NCI-H2171 treated with DMSO at 0.1 percent for 48 hours (cell line): ENCODE measurements at places on chromosomes 2 and 18.

DNA sequence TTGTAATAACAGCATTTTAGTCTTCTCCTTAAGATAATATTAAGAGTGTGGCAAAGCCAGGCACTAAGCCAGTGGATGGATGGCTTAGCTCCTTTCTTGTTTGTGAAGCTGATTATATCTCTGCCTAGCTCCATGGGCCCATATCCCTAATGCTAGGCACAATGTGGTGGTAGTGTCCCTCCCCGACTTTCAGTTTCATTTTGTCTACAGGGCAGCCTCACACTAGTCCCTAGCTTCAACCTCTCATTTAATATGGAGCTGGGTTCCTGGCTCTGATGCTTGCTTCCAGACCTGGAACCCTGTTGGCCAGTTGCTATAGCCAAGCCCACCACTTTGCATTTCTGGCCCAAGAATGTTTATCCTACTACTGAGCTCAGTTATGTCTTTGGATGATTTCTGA, 437.0 kb upstream of the MEIS1 start:
- no peak for DNase-seq

DNA sequence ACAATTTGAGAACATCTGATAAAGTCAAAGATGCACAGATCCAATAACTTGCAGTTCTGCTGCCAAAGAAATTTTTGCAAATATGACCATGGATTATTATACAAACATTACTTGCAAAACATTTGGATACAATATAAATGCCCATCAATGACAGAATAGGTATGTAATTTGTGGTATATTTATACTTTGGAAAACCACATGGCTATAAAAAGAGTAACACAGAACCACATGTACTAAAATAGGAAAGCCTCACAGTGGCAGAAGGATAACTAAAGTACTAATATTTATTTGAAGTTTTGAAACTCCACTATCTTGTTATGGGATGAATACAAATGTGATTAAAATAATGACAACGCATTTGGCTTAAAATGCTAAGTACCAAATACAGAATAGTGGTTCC, 51.8 kb upstream of the DNAJC10 start:
- no peak for DNase-seq

GRCh38 chr2:30371772-30372373, 75.2 kb upstream of the LCLAT1 start:
- no peak for DNase-seq

- DNase-seq: no peak
These were observed 40.6 kb upstream of the TWSG1 start for GRCh38 chr18:9293948-9294347.

GRCh38 chr2:74836675-74837401, 2.9 kb downstream of the HK2 start:
- no peak for DNase-seq
